Fibroblast of skin of right quadriceps (primary cell): ENCODE measurements at places on chromosomes 11 and 22.

DNA sequence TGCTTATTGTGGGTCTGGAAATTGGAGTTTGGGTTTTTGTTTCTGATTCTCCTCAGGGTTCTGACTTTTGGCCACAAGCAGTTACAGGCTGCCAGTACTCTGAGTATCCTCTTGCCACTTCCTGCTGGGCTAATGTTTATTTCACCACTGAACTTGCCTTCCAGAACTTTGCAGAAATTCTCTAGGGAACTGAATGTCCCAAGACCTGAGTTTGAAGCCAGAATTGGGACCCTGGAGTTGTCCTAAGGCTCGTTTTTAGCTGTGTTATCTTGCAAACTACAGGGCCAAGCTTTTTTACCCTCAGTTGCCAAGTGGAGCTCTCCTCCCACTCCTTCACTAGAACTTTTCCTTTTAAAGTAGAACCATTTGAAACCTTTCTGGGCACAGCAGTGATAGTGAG is 89.9 kb downstream of the FAT3 start:
- no peak for DNase-seq

- DNase-seq: no peak
These were observed 61.0 kb downstream of the LARGE1 start for GRCh38 chr22:33859311-33859710.

DNA sequence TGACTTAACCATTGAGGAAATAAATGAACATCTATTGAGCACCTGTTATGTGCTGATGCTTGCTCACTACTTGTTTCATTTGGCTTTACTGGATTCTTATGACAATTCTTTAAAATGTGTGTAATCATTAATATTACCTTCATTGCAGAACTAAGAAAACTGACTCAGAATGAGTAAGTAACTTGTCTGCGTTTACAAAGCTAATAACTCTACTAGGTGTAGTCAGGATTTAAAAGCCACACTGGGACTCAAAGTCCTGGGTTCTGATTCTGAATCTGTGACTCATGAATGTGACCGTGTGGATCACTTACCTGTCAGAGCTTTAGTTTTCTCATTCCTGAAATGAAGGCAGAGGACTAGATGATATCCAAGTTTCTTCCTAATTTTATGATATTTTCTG is 23.4 kb upstream of the KIRREL3 start:
- no peak for DNase-seq

DNA sequence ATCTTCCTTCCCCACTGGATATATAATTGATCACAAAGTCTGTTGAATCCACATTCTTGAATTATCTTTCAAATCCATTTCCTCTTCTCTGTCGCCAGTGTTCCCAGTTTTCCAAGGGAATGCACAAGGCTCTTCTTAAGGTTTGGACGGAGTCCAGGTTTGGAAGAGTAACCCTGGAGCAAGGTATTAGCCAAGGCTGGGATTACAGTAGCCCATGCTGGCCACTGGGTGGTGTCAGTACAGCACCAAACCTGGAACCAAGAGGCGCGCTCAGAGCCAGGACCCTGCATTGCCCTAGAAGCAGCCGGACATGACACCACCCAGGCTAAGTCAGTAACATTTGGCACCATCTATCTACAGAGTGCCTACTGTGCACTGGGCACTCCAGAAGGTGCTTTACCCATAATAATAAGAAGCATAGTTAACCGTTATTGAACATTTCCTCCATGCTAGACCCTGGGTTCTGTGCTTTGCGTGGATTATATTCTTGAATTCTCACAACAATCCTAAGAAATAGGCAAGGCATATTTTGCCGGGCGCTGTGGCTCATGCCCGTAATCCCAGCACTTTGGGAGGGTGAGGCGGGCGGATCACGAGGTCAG is 48.0 kb upstream of the CLPB start:
- DNase-seq: peak; percentile 76

GRCh38 chr22:50547263-50547985 is 1.7 kb downstream of the KLHDC7B start:
- no peak for DNase-seq

GRCh38 chr11:128511712-128512111 is 75.6 kb downstream of the ETS1 start:
- no peak for DNase-seq

DNA sequence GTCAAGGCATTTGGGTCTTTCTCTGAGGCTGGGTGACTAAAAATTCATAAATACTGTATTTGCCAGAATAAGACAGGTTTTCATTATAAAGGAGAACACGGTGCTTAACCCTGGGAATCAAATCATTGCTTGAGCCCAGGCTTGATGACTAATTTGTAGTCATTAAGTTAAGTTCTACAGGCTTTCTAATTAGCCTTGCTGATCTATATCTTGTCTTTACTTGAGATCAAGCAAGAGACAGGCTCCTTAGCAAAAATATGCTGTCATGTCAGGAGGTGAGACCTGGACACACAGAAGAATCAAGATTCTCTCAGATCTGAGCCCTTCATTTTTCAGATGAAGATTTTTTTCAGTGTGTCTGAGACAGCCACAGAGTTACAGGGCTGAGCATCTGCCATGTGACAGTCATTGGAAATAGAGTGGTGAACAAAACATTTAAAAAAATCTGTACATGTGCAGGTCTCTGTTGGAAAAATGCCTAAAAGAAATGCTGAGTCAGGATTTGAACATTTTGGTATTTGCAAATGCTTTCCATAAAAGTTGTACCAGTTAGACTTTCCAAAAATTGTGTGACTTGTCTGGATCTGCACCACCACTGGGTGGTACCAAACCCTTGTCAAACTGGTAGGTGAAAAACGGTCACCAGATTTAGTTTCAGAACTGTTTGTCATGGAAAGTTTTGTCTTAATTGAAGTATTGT is 14.6 kb downstream of the ACAT1 start:
- peak; percentile 31 for DNase-seq

- no peak for DNase-seq
These were observed 13.9 kb downstream of the NEAT1 start for GRCh38 chr11:65436412-65437032.

- DNase-seq: no peak
These were observed 889 bp upstream of the LHFPL7 start for GRCh38 chr22:24947383-24947782.
